ENCODE measurements at places on chromosomes 16 and 17.

DNA sequence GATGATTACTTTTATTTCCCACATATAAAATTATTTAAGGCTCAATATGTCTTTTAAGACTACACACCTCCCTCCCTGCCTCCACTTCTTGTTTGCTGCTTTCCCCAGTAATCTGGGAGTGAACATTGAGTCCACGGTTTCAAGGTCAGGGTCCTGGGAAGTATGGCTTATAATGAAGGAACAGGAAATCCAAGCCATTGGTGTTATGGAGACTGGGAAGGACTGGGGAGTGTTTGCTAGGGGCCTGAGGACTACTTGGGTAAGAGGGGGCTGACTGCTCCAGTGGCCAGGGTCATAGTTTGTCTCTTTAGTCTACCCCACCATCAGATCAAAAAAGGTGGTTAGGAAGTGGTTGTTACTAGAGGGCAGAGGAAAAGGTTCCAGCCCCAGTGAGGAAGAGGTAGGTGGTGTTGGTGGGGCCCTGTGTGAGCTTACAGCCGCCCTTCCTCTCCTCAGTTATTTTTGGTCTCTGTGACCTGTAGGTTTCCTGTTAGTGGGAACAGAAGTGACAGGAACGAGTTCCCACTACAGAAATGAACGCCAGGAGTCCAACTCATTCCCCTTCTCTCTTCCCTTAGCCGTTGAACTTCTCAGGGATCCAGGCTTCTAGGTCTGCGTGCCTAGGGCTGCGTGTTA, 742 bp upstream of the SLC16A13 start:
- no peak for DNase-seq

DNA sequence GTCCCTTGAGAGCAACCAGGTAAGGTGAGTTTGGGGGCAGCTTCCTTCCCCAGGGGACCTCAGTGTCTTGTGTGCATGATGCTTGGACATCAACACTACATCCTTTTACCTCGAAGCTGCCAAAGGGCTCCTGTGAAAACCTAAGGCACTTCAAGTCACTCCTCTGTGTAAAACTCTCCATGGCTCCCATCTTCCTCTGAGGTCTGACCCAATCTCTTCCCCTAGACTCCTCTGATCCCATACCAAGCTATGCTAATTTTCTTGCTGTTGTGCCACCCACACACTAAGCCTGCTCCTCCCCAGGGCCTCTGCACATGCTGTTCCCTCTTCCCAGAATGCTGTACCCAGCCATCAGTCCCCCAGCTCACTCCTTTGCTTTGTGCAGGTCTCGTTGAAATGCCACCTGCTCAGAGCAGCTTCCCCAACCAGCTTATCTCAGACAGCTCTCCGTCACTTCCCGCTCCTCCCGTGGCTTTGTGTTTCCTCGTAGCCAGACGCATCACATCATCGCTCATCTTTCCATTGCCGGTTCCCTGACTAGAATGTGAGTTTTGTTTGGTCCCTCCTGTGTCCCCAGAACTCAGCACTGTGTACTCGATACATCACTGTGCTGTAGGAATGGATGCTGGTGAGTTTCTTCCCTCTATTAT, 78.4 kb downstream of the CNGB1 start:
- DNase-seq, result no peak

GRCh38 chr16:27273670-27274423, 5.3 kb upstream of the NSMCE1 start:
- no peak for DNase-seq

DNA sequence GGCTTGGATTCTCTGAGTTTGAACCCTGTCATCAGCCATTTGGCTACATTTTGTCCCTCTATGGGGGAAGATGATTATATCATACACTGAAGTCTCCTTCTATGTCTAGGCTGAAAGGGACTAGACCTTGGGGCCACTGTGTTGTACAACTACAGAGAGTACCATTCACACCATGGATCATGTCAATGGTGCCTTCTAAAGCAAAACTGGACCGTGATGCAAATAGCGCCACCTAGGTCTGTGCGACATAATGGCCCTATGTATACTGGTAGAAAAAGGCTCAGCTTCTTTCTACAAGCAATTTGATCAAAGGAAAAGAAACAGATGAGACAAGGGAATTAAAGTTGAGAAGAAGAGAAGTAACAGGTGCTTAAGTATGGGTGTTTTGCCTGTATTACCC, 100.7 kb downstream of the LYRM1 start:
- no peak for DNase-seq

DNA sequence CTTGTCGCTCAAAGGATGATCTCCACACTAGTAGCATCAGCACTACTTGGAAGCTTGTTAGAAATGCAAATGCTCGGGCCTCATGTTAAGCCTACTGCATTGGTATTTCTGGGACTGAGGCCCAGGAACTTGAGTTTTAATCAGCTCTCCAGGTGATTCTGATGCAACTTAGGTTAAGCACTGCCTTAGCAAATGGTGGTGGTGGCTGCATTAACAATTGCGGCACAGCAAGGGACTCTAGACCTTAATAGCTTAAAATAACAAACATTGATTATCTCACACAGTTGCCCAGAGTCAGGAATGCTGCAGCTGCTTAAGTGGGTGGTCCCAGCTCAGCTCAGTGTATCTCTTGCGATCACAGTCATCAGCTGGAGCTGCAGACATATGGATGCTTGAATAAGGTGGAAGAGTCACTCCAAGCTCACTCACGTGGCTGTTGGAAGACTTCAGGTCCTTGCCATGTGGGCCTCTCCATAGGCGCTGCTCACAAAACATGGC, 25.8 kb downstream of the HS3ST3A1 start:
- DNase-seq, result no peak

- no peak for DNase-seq
Measured at GRCh38 chr17:64152428-64153125, 22.6 kb upstream of the ERN1 start.

GRCh38 chr17:17172990-17173389, 33.1 kb downstream of the PLD6 start:
- DNase-seq, result no peak

All from right hindlimb (tissue), 1 donor.